ENCODE measurements at places on chromosomes 1 and 21.

DNA sequence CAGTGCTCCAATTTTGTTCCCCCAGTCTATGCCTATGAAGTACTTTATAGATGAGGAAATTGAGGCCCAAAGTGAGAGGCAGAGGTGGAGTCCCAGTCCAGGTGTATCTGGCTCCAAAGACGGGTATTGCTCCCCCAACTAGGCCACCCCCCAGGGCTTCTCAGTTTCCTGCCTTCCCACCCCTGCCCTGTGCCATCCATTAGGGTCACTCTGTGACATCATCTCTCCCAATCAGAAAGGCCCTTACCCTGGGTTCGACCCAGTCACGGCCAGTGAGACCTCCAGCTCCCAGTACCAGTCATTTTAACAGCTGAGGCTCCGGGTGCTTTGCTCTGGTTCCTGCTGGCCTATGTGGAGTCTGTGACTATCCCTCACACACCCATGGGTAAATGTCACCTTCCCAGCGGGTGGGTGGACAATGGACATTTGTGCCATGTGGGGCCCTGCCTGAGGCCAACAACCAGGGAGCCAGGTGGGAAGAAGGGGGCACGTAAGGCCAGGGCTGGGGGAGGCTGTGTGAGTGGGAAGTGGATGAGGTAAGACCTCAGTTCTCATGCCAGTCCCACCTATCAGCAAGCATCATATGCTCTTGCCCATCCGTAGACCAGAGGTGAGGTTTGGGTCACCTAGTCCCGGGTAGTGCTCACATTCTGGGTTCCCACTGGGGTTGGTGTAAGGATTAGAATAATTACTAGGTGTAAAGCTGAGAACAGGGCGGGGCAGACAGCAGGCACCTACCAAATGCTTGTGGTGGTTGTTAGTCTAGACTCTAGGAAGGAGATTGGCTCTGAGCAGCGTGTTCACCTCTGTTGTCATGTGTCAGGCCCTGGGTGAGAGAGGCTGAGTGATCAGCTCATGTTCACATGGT, 685.9 kb downstream of the MATN1 start:
- no peak for DNase-seq
- H3K27me3 ChIP-seq: no peaks in the 10 kb centered on the region
- no peaks in the 10 kb centered on the region for H3K4me1 ChIP-seq
- H3K27ac ChIP-seq: no peak overlapping the region

- peak; percentile 19 for DNase-seq
- no peaks in the 10 kb centered on the region for H3K36me3 ChIP-seq
- no peak overlapping the region for H3K4me3 ChIP-seq
- H3K27me3 ChIP-seq: no peaks in the 10 kb centered on the region
These were observed 77.6 kb upstream of the CHRM3 start for GRCh38 chr1:239308701-239309333.

GRCh38 chr21:42027822-42028765, 17.9 kb upstream of the ZBTB21 start:
- DNase-seq: no peak
- no peaks in the 10 kb centered on the region for H3K4me1 ChIP-seq
- H3K27me3 ChIP-seq: peaks cover 2% of the 10 kb centered on the region
- H3K36me3 ChIP-seq: no peaks in the 10 kb centered on the region
- no peak overlapping the region for H3K27ac ChIP-seq
- H3K4me3 ChIP-seq: no peak overlapping the region

DNA sequence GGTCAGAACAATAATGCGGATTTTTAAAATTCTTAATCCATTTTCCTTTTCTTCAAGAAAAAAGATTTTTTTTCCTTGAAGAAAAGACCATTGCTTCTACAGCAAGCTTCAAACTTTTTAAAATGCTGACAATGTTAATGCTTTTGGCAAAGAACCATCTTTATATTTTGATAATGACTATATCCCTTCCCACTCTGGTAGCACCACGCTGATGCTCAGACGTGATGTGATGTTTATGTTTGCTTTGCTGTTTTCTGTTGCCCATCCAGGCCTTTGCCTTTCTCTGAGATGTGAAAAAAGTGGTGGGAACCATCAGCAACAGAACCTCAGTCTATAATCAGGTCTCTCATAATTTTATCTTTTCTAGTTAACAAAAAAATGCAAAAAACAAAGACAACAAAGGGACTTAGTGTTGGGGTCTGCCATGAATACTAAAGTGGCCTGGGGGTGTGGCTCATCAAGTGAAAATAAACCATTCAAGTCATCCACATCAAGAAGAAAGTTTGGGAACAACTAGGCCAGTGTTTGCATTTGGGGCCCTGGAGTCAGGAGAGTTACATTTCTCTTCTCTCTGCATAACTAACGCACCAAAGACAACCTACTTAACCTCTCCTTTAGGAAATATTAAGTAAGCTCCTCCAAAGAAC, 244.6 kb upstream of the DMRTA2 start:
- no peaks in the 10 kb centered on the region for H3K4me1 ChIP-seq
- no peak overlapping the region for H3K4me3 ChIP-seq
- no peaks in the 10 kb centered on the region for H3K27me3 ChIP-seq

DNA sequence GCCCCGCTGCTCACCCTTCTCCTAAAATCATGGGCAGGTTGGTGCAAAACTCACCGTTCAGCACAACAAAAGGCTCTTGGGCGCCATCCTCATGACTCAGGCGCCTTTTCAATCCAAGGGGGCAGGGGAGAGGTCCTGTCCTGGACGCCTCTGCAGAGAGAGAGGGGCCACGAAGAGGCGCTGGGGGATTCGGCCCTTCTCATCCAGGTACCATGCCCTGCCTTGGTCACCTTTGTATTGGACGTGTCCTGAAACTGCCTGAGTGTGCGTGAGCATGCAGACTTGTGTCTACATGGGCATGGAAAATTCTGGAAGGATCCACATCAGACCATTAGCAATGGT, 53.5 kb downstream of the SLC37A1 start:
- no peaks in the 10 kb centered on the region for H3K4me1 ChIP-seq
- no peak for DNase-seq
- H3K36me3 ChIP-seq: no peaks in the 10 kb centered on the region

GRCh38 chr1:34796990-34797389, 4.2 kb downstream of the GJA4 start:
- H3K36me3 ChIP-seq: no peaks in the 10 kb centered on the region
- peaks cover 8% of the 10 kb centered on the region for H3K4me1 ChIP-seq
- H3K27me3 ChIP-seq: peaks cover 55% of the 10 kb centered on the region
- no peak overlapping the region for H3K4me3 ChIP-seq
- no peak for DNase-seq

- H3K36me3 ChIP-seq: peaks cover 49% of the 10 kb centered on the region
- DNase-seq: no peak
- peaks cover 8% of the 10 kb centered on the region for H3K4me1 ChIP-seq
- no peak overlapping the region for H3K4me3 ChIP-seq
- no peaks in the 10 kb centered on the region for H3K27me3 ChIP-seq
These were observed 23.7 kb downstream of the SLC35A3 start for GRCh38 chr1:99993468-99993845.

DNA sequence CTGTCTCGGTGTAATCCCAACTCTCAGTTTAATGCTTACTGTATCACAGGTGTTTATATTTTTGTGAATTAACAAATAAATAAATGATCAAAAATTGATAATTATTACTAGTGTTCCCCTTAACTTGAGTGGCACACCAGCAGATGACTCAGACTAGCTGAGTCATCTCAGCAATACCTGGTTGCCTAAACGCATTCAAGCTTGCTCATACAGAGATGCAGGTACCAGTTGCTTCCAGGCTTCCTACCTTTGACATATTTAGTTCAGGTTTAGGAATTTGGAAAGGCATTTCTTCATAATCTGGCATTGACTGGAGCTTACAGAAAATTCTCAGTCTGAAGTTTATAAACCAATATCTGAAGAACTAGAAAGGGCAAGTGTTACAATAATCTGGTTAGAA, 78.9 kb upstream of the LMO4 start:
- no peaks in the 10 kb centered on the region for H3K4me1 ChIP-seq
- no peaks in the 10 kb centered on the region for H3K36me3 ChIP-seq
- no peak for DNase-seq
- H3K4me3 ChIP-seq: no peak overlapping the region
- H3K27me3 ChIP-seq: peaks cover 9% of the 10 kb centered on the region

- H3K4me3 ChIP-seq: no peak overlapping the region
- no peak for DNase-seq
- no peaks in the 10 kb centered on the region for H3K27me3 ChIP-seq
- H3K4me1 ChIP-seq: peaks cover 3% of the 10 kb centered on the region
These were observed 30.3 kb upstream of the PODN start for GRCh38 chr1:53031732-53032131.

DNA sequence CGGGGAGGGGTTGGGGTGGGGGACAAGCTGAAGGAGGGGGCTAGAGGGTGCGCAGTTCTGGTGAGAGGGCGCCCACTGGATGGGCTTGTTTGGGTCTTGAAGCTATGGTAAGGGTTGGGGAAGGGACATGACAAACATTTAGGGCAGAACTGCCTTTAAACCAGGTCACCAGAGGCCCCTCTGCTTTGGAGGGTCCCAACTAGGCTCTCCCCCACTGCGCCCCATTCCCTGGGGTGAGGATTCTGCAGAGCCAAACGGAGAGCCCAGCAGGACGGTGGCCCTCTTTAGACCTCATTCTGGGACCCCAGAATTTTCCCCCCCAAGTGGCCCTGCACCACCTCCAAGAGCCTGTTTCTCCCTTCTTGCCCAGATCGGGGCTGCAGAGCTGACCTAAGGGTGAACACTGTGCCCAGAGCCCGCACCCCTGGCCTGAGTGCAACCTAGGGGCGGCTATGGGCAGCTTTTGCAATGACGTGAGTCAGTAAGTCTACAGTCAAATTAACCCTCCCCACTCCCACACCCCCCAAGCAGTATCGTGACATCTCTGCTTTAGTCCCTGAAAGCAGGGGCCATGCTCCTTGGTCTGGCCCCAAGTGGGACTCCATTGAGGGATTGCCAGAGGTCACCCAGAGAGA, 593.8 kb downstream of the MATN1 start:
- H3K36me3 ChIP-seq: no peaks in the 10 kb centered on the region
- no peak overlapping the region for H3K27ac ChIP-seq
- DNase-seq: no peak
- H3K27me3 ChIP-seq: no peaks in the 10 kb centered on the region
- no peaks in the 10 kb centered on the region for H3K4me1 ChIP-seq
- no peak overlapping the region for H3K4me3 ChIP-seq

DNA sequence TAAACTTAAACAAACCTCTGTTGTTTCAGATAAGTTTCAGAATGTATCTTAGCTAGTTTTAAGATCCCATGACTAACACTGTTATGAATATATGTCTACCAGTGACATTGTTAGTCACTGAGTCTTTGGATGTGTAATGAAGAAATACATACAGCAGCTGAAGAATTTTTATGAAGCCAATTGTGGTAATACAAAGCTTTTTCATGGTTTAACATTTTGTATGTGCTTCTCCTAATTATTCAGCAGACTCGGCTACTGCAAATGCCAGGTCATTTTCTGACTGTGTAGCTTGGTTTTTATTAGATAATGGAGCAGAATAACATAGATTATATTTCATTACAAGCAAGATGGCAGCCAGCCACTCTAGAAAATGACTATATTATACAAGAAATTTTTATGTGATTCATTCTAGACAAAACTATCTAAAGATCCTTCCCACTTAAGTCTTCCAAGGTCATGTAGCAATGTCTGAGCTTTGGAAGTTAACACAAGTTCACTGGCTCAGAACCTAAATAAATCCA, 147.8 kb downstream of the TNFSF18 start:
- no peak overlapping the region for H3K27ac ChIP-seq
- peaks cover 2% of the 10 kb centered on the region for H3K36me3 ChIP-seq
- no peak for DNase-seq
- no peak overlapping the region for H3K4me3 ChIP-seq
- peaks cover 10% of the 10 kb centered on the region for H3K4me1 ChIP-seq

- H3K27ac ChIP-seq: no peak overlapping the region
- no peaks in the 10 kb centered on the region for H3K36me3 ChIP-seq
- no peaks in the 10 kb centered on the region for H3K27me3 ChIP-seq
- DNase-seq: no peak
- no peak overlapping the region for H3K4me3 ChIP-seq
These were observed 1165.2 kb upstream of the PRMT6 start for GRCh38 chr1:105891308-105891707.

- H3K4me1 ChIP-seq: no peaks in the 10 kb centered on the region
- H3K27me3 ChIP-seq: peaks cover 32% of the 10 kb centered on the region
- no peak for DNase-seq
- no peaks in the 10 kb centered on the region for H3K36me3 ChIP-seq
These were observed 40.7 kb downstream of the ARHGEF11 start for GRCh38 chr1:157004806-157005205.

DNA sequence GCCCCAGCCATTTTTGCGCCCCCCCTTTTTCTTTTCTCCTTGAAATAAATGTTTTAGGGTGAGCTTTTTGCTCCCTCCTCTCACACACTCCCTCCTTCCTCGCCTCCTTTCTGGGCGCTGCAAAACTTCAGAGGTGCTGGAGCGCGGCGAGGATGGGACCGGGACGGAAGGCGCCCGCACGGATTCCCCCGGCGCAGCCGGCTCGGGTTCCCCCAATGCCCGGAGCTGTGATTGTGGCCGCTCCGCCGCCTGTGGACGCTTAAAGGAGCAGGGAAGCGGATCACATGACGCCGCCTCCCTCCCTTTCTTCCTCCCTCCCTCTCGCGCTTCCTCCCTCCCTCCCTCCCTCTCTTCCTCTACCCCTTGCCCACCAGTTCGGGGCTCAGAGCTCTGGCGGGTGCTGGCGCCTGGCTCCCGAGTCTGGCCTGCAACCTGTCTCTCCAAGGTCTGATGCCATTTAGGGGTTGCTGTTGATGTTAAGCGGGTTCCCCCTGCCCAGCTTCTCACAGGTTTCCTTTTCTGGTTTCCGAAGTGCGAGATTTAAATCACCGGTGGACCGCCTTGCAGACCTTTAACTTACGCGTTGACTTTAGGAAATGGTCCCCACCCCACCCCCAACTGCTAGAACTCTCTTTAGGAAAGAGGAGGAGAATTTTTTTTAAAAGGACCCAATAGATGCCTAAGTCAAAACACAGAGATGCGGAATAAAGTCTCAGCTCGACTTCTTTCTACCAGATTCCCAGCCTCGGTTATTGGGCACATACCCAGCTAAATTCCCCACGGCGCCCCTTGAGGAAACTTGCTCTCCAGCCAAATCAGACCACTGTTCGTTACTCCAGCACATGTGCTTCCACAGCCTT, at the start of gene WLS:
TSS of gene WLS (minus strand) at position 235 of the 860 bp plus-strand sequence. CDS start at position 11, 224 bp downstream.
- H3K36me3 ChIP-seq: no peaks in the 10 kb centered on the region
- no peak for DNase-seq
- no peak within 1 kb of the TSS for H3K27ac ChIP-seq
- H3K4me3 ChIP-seq: no peak within 1 kb of the TSS
- peaks cover 8% of the 10 kb centered on the region for H3K4me1 ChIP-seq

DNA sequence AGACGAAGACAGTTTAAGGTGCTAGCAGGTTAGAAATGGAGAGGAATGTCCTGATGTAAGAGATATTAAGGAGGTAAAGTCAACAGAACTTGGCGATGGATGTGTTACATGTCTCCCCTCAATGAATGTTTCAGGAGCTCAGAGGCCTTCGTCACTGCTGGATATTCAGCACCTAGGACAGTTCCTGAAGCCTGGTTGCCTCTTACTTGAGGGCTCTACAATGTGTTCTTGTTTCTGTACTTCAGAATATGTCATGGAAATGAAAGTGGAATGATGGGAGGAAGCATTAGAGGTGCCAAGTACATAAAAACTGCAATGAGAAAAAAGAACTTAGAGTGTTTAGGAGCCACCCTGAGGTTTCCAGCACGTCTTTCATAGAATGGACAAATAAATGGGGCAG, 17.7 kb downstream of the TNR start:
- no peaks in the 10 kb centered on the region for H3K36me3 ChIP-seq
- peak; percentile 24 for DNase-seq
- H3K4me1 ChIP-seq: no peaks in the 10 kb centered on the region
- no peak overlapping the region for H3K4me3 ChIP-seq

All from activated CD4-positive, alpha-beta memory T cell treated with anti-CD3 and anti-CD28 coated beads, Interleukin-2, amount 10 ng/mL, durations not matched to agents 7 days and 5 days (primary cell).